ENCODE measurements at places on chromosomes 5 and 9. TPM values are rescaled to one million over a fixed set of nuclear protein-coding genes. Genes with fewer than 3 reads are reported as not detected.

Gene GFI1B
- total RNA-seq: 0.51 TPM

Gene CDKN2A
- not detected for total RNA-seq

Gene DENND1A
- total RNA-seq: 24.0 TPM

Gene DEPDC1B
- total RNA-seq: 10.5 TPM

- DNase-seq: peak; percentile 72
Measured at GRCh38 chr9:127921557-127922120, 4.8 kb upstream of the ST6GALNAC4 start.

DNA sequence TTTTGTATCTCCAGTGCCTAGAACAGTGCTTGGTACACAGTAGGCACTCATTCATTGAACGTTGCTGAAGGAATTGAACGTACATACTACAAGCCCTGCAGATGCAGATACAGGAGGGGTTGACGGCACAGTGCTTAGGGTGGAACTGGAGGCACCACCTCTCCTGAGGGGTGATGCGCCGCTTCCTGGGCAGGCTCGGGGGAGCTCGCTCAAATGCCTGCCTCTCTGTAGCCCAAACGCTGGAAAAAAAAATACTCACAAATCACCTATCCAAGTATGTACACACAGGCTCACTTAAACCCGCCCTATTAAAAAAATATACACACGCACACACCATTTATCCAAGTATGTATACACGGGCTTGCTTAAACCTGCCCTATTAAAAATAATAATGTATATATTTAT, 536 bp upstream of the COMMD10 start:
- DNase-seq: peak; percentile 43

GRCh38 chr5:57862471-57862911, 379.9 kb upstream of the ACTBL2 start:
- peak; percentile 58 for DNase-seq

- DNase-seq: no peak
Measured at GRCh38 chr5:137283801-137284200, 215.3 kb downstream of the SPOCK1 start.

- DNase-seq: no peak
Measured at GRCh38 chr9:97573482-97574073, 59.6 kb downstream of the TSTD2 start.

DNA sequence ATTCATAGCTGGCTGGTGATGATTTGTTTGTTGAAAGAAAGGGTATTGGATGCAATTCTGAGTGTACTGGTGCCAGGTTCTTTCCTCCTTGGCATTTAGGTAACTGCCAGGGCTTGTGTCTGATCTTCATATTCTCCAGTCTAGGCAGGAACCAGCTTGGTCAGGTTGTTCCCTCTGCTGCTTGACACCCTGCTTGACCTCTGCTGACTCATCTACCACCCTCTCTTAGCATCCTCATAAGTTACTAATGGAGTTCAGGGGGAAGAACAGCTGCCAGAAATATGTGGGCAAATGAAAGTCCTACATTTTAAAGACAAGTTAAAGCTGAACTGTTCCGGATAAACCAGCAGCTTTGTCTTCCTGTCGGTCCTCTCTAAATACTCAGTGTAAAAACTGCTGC, 116.1 kb upstream of the TNC start:
- no peak for DNase-seq

DNA sequence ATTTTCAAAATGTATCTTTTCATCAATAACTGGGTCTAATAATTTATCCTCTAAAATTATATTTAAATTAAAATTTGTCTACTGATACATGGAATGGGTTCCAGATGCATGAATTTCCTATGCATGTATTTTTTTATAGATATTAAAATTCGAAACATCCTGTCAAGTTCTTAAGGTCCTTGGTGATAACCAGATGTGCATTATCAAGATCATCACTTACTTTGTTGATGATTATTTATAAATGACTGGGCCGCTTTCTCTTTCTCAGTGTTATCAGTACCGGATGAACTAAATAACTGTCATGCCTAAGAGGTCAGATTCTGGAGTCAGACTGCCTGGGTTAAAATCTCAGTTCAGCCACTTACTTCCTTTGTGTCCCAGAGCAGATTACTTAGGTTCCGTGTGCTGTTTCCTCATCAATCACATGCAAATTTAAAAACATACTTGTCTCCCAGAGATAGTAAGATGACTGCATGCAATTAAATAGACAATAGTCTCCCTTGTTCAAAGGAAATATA, 124.3 kb downstream of the TEX10 start:
- no peak for DNase-seq

DNA sequence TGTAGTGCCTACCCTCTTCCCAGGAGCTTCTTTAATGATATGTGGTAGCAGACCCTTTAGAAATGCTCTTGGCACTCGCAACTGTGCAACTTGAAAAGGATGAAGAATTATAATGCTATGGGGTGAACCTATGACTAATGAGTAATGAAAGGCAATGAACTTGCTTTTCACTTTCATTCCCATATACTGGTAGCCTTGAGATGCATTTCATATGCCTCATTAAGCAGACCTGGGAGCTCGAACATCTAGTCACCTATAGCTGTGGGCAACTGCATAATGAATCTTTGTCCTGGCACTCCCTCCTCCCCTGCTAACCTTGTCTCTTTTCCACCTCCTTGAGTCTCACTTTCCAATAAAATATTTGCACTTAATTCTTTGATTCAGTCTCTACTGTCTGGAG, 605.9 kb upstream of the DAB2 start:
- no peak for DNase-seq

DNA sequence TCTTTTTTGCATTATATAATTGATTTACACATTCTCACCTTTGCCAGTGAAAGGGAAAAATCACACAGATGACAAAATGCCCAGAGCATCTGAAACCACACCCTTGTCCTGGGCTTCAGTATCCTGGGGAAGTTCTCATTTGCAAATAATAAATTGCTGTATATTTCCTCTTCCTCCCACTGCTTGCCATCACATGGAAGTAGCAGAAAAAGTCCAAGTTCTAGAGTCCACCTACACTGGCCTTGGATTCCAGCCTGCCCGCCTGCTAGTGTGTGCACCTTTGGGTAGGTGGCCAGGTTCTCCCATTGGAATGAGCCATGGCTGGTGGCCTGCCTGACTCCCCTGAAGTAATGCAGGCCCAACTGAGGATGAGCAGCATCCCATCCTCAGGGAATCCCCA, 149.4 kb downstream of the GADD45G start:
- no peak for DNase-seq

GRCh38 chr5:7169240-7169878, 226.6 kb upstream of the ADCY2 start:
- DNase-seq: no peak

- no peak for DNase-seq
Measured at GRCh38 chr5:34923694-34924461, 5.5 kb upstream of the DNAJC21 start.

GRCh38 chr5:14917719-14918118, 46.1 kb upstream of the ANKH start:
- DNase-seq: peak; percentile 31

GRCh38 chr5:159971931-159972461, 36.9 kb upstream of the TTC1 start:
- peak; percentile 25 for DNase-seq

GRCh38 chr9:127968700-127969383, 11.9 kb downstream of the EEIG1 start:
- peak; percentile 49 for DNase-seq

GRCh38 chr9:72440378-72440777, 75.4 kb upstream of the ZFAND5 start:
- DNase-seq: no peak

DNA sequence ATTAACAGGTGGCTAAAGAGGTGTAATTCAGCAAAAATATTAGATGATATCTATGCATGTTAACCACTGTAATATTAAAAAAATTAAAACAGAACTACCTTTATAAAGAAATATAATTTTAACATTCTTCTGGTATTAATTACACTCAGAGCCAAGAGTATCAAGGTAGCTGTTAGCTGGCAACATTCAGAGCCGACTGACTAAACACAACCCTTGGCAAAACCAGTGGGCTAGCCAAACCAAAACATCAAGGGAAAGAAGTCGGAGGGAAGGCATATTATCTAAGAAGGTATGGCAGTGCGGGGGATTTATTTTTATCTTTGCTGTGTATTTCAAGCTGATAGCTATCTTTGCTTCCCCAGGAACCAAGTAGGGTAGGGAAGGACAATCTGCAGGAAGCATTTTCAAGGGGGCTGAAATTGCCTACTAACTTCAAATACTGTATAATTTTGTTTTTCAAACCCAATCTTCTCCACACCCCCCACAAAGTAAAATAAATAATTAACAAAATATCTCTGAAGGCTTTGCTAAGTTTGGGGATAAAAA, 24.0 kb downstream of the ELL2 start:
- no peak for DNase-seq
